ENCODE measurements at places on chromosomes 4 and X.

DNA sequence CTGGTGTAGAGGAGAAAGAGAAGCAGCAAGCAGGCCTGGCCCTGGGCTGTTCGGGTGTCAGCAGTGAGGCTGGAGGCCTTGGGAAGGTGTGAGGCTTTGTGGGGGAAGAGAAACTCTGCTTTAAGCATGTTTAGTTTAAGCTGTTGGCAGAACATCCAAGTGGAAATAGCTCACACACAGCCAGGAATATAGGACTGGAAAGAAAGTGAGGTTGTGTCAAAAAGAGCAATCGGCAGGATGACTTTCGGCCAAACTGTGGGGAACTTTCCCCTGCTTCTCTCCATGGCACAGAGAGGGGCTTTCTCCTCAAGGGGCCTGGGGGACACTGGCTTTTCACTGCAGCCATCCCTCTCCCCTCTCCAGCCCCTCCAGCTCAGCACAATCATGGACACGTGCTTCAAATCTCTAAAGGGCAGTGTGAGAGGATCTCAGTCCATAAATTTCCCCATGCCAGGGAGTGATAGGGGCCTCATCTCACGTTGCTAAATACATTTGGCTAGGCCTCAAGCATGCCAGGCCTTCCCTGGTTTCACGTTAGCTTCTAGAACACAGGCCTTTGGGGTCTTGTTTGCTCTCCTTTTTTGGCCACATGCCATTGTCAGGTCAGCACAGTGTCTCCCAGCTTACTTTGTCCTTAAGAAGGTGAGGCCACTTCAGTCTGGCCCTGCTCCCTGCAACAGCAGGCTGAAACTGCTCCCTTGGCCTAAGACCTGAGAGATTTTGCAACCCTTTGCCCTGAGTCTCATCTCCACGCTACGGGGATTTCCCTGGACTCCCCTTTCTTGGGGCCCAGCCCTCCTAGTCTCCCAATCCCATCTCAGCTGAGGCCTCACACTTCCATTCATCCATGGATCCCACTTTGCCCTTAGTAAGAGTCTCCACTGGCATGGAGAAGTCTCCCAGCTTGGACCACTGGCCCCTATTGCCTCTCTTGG lies 8.3 kb upstream of the CITED1 start:
- no peak for DNase-seq

DNA sequence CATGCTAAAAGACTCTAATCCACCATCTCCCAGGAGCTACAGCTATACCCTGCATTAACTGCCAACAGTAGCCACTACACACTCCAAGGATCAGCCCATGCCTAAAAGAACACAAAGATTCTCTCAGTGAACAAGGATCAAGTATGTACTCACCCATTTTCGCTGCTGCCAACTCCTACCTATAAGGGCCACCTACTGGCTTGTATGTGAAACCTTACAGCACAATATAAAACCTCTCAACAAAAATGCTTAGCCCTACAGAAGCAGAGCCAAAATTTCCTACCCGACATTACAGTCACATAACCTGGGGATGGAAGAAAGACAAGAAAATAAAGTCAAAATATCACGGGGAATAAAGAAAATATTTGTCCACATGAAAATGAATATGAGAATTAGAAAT lies 562.8 kb upstream of the POU3F4 start:
- DNase-seq = no peak

GRCh38 chrX:17822351-17822750 lies 38.7 kb downstream of the RAI2 start:
- no peak for DNase-seq

DNA sequence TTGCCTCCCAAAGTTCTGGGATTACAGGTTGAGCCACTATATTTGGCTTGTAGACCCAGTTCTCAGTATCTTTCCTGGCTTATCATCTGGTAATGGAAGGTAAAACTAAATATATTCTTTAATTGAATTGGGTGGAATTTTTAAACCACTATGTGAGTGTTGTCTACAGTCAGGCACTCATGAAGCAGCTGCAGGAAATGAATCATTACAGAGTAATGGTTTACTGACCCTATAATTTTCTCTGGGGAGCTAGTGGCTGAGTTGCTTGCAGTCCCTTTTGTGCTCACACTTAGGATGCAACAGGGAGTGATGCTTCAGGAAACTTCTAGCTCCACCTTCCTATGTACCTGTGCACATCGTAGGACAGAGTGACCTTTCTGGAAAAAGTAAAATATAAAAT lies 4.1 kb upstream of the UGT2B7 start:
- DNase-seq = no peak

DNA sequence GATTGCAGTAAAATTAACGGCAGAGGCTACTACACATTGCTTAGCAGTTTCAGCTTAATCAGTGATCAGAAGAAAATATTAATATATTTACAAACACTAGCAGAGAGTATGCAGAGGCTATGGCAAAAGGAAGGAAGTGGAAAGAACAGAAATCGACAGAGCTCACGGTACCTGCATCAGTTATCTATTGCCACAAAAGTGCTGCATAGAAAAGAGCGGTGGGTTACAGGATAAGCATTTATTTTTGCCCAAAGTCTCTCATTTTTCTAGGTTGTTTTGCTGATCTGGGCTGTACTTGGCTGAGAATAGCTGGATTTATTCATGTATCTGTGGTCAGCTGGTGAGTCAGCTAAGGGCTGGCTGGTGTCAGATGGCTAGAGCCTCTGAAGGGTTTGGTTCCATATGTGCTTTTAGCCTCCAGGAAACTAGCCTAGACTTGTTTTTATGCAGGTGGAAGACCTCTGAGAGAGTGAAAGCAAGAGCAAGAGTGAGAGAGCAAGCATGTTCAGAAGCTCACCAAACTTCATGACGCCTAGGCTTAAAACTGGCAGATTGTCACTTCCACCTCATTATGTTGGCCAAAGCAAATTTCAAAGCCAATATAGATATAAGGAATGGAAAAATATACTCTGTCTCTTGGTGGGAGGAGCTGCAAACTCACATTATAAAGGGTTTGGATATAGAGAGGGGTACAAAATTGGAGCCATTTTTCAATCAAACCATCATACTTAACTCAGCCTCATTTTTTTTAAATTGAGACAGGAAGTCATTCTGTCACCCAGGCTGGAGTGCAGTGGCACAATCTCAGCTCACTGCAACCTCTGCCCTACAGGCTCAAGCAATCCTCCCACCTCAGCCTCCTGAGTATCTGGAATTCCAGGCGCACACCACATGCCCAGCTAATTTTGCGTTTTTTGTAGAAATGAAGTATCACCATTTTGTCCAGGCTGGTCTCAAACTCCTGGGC lies 153.2 kb upstream of the RPL34 start:
- DNase-seq = peak; percentile 6

- DNase-seq = no peak
These were observed 507.0 kb downstream of the INPP4B start for GRCh38 chr4:142339053-142339452.

DNA sequence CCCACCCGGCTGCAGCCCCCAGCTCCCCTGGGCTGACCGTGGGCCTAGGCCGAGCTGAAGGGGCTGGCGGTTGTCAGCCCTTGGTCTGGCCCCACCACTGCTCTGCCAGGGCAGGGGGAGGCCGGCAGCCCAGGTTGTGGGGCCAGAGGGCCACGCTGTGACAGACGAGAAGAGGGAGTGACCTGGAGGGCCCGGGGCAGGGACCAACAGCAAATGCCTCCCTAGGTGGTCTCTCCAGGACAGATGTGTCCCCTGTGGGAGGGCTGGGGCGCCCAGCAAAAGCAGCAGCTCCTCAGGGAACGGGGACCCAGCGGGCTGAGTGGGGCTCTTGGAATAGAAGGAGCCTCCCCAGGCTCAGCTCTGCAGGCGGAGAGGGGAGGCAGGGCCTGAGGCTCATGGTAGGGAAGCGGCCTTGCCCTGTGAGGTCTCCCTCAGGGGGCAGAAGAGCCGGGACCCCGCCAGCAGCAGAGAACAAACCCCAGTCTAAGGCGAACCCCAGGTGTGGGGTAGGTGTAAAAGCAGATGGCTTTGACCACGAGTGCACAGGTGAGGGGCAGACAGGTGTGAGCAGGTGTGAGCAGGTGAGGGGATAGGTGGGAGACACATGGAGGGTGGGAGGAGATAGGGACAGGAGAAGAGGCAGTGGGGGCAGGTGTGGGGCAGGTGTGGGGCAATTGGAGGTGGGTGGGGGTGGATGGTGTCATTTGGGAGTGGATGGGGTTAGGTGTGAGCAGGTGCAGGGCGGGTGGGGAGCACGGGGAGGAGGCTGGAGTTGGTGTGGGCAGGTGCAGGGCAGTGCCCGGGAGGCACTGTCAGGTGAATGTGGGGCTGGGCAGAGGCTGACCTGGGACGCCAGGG lies 34.1 kb upstream of the SPON2 start:
- no peak for DNase-seq

DNA sequence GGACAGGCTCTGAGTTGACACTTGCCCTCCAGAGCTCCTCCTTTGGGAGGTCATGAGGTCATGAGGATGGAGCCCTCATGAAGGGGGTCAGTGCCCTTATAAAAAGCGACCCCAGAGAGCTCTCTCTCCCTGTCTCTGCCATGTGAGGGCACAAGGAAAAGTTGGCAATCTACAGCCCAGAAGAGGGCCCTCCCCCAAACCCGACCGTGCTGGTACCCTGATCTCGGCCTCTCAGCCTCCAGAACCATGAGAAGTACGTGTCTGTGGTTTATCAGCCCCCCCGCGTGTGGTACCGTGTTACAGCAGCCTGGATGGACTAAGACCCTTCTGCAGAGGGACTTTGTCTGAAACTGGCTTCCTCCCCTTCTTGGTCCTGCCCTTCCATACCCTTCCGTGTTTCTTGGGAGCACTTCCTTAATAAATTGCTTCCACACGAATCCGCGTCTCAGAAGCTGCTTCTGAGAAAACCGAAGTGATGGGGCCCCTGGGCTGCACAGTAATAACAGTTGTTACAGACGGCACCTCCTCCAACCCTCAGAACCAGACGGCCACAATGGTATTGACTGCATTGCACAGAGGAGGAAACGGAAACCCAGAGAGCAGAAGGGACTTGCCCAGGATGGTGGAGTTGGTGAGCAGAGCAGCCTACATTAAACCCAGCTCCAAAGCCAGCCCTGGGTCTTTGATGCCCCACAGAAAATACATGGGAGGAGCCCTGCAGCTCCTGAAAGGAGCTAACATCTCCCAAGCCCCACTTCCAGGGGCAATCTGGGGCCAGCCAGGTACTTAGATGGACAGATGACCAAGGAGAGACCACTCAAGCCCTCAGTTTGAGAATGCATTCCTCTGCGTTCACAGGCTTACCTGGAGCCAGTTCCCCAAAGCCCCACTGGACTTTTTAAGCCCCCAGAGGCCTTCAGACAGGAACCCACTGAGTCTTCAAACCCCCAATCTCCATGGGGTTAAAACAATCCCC lies 242.7 kb downstream of the BCOR start:
- DNase-seq = no peak

GRCh38 chr4:17027495-17027894 lies 129.1 kb upstream of the LDB2 start:
- no peak for DNase-seq

DNA sequence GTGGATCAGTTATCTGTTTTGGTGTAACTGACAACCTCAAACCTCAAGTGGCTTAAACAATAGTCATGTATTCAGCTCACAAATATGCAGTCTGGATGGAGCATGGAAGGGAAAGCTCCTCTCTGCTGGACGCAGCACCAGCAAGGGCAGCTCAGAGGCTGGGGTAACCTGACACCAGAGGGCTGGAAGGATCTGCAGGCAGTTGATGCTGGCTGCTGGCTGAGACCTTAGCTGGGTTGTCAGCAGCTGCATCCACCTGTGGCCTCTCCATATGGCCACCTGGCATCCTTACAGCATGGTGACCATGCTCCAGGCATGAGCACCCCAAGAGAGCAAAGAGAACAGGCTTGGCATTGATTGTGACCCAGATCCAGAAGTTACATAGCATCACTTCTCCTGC lies 46.7 kb downstream of the ENPP6 start:
- no peak for DNase-seq

- no peak for DNase-seq
These were observed 17.3 kb upstream of the C1GALT1C1 start for GRCh38 chrX:120647127-120647526.

DNA sequence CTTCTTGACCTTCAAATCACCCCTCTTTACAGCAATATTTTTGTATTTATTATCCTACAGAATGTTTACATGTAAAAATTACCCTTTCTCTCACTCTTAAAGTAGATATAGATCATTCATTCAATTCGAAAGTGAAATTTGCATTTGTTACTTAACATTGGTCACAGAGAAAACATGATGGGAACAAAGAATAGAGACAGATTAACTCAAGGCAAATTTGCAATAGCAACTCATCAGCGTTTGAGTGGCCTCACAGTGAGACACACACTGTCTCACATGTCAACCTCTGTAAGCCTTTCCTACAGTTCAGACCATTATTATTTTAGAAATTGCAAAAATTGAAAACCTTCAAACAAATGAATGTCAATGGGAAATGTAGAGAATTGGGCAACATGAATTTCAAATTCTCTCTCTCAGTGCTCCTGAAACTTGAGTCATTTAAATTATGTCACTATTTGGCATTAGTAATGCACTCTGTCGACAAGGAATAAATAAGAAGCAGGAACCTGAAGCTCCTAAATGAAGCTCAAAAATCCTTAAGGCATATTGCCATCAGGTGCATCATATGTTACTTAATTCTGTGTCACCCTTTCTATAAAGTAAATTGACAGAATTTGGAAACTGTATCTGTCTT lies 148.3 kb upstream of the ANXA10 start:
- DNase-seq = no peak

- no peak for DNase-seq
These were observed 68.0 kb upstream of the GRID2 start for GRCh38 chr4:92235731-92236130.

DNA sequence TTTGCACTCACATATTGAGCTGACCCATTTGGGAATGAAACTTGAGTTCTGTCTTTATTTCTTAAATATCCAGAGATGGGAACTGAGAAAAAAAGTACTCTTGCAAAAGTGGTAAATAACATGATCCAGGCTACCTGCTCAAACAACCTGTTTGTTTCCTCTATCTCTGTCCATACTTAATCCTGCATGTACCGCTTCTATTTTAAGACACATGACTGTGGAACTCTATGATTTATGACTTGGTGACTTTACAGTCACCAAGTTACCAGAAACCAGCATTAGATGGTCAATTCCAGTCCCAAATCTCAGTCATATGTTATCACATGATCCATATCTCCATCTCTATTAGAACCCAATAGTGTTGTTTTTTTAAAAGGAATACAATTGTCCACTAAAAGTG lies 606.7 kb downstream of the EPHA5 start:
- DNase-seq = no peak

- no peak for DNase-seq
These were observed 328.7 kb upstream of the ZFP42 start for GRCh38 chr4:187666697-187667494.

GRCh38 chrX:17922303-17922702 lies 61.2 kb upstream of the RAI2 start:
- no peak for DNase-seq

- no peak for DNase-seq
These were observed 324.1 kb downstream of the TLL1 start for GRCh38 chr4:166197166-166197565.

- DNase-seq = no peak
These were observed 2.4 kb downstream of the KLHL2 start for GRCh38 chr4:165209796-165210195.

DNA sequence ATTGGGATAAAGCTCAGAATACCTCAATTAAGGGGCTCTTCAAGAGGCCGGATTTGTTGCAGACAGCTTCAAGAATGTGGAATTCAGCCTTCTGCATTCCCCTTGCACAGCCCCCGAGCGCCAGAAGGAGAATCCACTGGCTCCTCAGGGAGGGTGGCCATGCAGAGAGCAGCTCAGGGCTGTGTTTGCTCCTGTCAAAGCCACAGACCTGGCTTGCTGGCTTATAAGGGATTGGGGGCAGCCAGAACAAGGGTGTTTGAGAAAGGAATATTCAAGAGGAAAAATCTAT lies 36.8 kb downstream of the ING2 start:
- DNase-seq = no peak

- no peak for DNase-seq
These were observed 255.0 kb upstream of the PITX2 start for GRCh38 chr4:110877778-110878370.
